ENCODE measurements at places on chromosomes 11 and 22. TPM values are rescaled to one million over a fixed set of nuclear protein-coding genes. Genes with fewer than 3 reads are reported as not detected.

The BTBD18 gene
- not detected for total RNA-seq

The OR8G1 gene
- total RNA-seq, result not detected

The NFRKB gene
- 35.5 TPM for total RNA-seq

The NCAM1 gene
- 5.4 TPM for total RNA-seq

GRCh38 chr11:131138731-131139130 lies 222.5 kb upstream of the SNX19 start:
- H3K4me3 ChIP-seq, result no peak overlapping the region
- no peak overlapping the region for H3K27ac ChIP-seq
- H3K4me1 ChIP-seq, result no peaks in the 10 kb centered on the region
- H3K27me3 ChIP-seq, result no peaks in the 10 kb centered on the region
- DNase-seq, result no peak
- H3K36me3 ChIP-seq, result no peaks in the 10 kb centered on the region

DNA sequence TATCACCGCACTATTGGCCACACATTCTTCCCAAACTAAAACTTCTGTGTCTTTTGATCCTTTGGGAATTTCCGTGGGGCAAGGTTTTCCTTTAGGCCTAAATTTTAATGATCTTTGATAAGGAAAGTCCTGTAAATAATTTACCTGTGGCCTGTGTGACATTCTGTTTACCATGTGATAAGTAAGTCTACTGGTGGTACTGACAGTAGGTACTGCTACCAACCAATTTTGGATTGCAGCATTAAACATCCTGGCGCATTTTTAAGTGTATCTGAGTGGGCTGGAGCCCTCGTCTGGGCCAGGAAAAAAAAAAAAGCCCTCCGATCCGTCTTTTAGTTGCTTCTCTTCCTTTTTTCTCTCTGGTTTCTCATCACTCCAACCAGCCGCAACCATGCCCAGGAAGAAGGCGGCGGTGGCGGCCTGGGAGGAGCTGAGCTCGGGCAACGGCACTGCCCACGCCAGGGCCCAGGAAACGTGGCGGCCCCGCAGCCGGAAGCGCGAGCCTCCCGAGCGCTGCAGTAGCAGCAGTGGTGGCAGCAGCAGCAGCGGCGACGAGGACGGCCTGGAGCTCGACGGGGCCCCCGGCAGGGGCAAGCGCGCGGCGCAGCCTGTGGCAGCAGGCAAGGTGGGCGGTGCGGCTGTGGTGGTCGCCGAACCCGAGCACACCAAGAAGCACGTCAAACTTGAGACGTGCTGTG lies 33.6 kb downstream of the ASRGL1 start:
- no peak overlapping the region for H3K27ac ChIP-seq
- DNase-seq, result peak; percentile 40
- H3K36me3 ChIP-seq, result peaks cover 18% of the 10 kb centered on the region
- H3K4me3 ChIP-seq, result no peak overlapping the region
- peaks cover 2% of the 10 kb centered on the region for H3K4me1 ChIP-seq

GRCh38 chr11:105911454-105911853 lies 110.6 kb downstream of the MSANTD4 start:
- no peak overlapping the region for H3K4me3 ChIP-seq
- DNase-seq, result no peak
- no peaks in the 10 kb centered on the region for H3K27me3 ChIP-seq
- H3K4me1 ChIP-seq, result peaks cover 10% of the 10 kb centered on the region
- H3K27ac ChIP-seq, result no peak overlapping the region

DNA sequence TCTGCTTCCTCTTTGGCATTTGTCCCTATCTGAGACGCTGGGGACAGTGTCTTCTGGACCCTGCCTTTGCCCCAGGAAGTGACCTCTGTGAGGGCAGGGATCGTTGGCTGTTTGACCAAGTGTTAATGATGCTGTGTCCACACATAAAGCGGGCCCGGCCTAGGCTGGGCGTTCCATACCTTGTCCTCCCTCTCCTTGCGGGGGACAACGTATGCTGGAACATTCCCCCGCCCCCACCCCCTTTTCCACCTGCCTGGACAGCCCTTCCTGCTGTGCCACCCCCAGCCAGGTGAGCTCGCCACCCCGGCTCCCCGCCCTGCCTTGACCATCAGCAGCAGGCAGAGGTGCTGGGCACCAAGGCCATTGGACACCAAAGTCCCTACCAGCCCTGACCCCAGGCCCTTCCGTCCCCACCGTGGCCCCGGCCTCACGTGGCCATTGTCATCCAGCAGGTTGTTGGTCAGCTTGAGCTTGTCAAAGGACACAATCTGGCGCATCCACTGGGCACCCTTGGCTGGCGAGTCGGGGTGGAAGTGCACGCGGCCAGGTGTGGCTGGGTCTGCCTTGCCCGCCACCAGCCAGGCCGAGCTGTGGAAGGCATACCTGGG lies 4.1 kb upstream of the NUDT8 start:
- peaks cover 3% of the 10 kb centered on the region for H3K27me3 ChIP-seq
- no peaks in the 10 kb centered on the region for H3K36me3 ChIP-seq
- peaks cover 18% of the 10 kb centered on the region for H3K4me1 ChIP-seq
- DNase-seq, result peak; percentile 8

DNA sequence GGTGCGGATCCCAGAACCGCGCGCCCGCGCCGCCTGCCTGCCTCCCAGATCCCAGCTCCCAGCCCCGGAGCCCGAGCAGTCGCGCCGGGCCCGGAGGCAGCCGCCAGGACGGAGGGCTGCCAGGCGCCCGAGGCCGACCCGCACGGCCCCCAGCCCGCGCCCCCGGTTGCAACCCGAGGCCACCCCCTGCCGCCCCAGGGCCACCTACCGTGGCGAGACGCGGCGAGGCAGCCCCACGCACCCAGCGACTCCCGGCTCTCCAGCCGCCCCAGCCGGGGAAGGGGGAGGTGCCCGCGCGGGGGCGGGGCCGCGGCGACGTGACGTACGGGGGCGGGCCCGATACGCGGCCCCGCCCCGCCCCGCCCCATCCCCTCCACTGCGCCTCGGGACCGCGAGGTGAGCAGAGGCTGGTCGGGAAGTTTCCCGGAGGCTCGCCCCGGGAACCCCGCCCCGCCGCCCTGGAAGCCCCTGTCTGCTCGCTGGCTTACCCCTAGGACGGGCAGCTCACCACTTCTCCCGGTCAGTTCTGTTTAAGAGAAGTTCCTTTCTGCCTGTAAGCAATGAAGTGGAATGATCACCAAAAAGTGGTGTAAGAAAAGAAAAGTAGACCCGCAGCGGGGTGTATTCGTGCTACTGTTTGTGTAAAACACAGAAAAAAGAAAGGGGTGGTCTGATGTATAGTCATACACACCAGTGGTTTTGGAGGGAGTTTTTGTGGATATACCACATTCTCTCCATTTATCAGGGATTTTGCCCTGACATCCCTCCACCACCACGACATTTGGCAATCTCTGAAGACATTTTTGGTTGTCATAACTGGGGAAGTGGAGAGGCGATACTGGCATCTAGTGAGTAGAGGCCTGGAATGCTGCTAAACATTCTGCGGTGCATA lies at the start of gene TPST2:
TPST2 (minus strand) TSS at position 288 of the 892 bp plus-strand sequence. CDS start 48,502 bp downstream, outside the sequence.
- H3K27ac ChIP-seq, result peak within 1 kb of the TSS; percentile 86
- DNase-seq, result peak; percentile 75
- peaks cover 15% of the 10 kb centered on the region for H3K36me3 ChIP-seq
- H3K4me3 ChIP-seq, result peak within 1 kb of the TSS; percentile 85

GRCh38 chr22:38449776-38450175 lies 5.2 kb downstream of the KCNJ4 start:
- H3K27me3 ChIP-seq, result peaks cover 38% of the 10 kb centered on the region
- DNase-seq, result no peak
- H3K27ac ChIP-seq, result no peak overlapping the region
- H3K4me3 ChIP-seq, result no peak overlapping the region
- H3K4me1 ChIP-seq, result peaks cover 27% of the 10 kb centered on the region

All from WTC11 (cell line).